Endothelial cell (in vitro differentiated cells): ENCODE measurements at places on chromosomes 12 and 14. TPM values are rescaled to one million over a fixed set of nuclear protein-coding genes. Genes with fewer than 3 reads are reported as not detected.
A peak's percentile ranks its signal among the peaks of the same experiment; 100 is the strongest.

DNA sequence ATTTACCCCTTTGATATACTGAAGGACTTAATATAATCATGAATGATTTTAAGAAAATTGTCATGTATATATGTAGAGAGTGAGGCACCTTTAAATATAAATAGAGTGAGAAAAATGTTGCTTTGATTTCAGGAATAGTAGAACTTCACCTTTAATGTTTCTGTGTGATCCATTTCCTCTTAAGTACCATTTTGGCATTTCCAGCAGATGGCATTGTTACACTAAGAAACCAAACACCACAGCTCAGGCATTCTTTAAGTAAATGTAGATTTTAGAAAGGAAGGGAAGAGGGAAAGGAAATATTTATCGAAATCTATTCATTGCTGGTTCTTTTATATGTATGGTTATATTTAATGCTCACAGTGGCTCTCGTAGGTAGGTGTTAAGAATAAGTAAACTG is 556.7 kb upstream of the FBXO33 start:
- peak; percentile 11 for DNase-seq

GRCh38 chr14:95191445-95192199 is 34.3 kb upstream of the DICER1 start:
- no peak for DNase-seq

The WSCD2 gene
- total RNA-seq = not detected

The SYCP3 gene
- total RNA-seq = not detected

- no peak for DNase-seq
Measured at GRCh38 chr12:41966916-41967315, 177.8 kb downstream of the GXYLT1 start.

GRCh38 chr12:110670161-110670701 is 18.7 kb downstream of the HVCN1 start:
- no peak for DNase-seq

The KLRB1 gene
- not detected for total RNA-seq

The E2F7 gene
- total RNA-seq = 6.2 TPM

GRCh38 chr12:12985817-12986408 is 14.2 kb downstream of the HEBP1 start:
- DNase-seq = peak; percentile 62

DNA sequence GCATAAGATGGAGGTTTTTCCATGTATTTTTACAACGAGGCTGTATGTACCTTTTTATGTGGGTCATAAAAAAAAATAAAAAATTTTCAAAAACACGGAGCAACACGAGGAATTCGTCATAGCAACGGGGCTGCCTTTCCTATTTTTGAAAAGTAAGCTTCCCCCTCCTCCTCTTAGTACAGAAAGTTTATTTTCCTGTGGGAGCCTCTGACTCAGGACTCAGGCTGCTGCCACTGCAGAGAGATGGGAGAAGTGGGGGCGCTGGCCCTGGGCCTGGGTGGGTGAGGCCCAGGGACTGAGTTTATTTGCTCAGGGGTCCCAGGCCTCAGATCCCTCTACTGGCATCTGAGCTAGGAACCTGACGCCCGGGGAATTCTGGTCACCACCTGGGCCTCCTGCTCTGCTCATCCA is 10.2 kb upstream of the CMKLR1 start:
- no peak for DNase-seq

GRCh38 chr14:97021001-97021400 is 223.8 kb downstream of the VRK1 start:
- DNase-seq = no peak

The KCNH3 gene
- total RNA-seq = 0.15 TPM

DNA sequence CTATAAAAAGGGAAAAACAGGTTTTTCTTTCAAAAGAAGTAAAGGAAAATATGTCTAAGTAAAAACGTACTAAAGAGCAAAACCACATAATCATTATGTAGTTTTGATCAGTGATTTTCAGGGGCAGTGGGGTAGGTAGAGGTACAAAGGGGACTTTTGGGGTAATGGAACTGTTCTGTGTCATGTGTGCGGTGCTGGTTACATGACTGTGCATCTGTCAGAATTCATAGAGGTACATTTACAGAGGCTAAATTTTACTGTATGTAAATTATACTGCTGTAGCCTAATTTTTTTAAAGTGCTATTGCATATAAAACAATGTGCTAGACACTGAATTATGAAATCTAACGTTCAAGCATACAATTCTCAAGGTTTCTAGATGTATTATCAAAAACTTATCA is 2.0 kb downstream of the ESR2 start:
- DNase-seq = no peak

GRCh38 chr12:47729233-47729632 is 3.9 kb upstream of the ENDOU start:
- no peak for DNase-seq

The MORN3 gene
- total RNA-seq = 1.2 TPM

DNA sequence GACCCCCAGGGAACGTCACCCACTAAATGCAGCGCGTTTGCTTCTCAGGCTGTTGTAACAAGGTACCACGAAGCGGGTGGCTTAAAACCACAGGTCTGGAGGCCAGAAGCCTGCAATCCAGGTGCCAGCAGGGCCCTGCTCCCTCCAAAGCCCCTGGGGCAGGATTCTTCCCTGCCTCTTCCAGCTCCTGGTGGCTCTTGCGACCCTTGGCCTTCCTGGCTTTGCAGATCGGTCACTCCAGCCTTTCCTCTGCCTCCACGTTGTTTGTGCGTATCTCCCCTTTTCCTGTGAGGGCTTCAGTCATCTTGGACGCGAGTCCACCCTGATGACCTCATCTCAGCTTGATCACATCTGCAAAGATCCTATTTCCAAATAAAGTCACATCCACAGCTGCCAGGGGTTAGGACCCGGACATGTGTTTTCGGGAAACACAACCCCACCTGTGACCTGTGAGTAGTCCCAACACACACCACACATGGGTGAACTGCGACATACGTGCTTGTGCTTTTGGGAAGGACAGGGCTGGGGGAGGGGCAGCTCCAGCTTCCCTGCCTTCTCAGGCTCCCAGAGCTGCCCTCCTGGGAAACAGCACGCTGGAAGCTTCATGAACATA is 114.5 kb upstream of the NCOR2 start:
- DNase-seq = no peak

The TMEM30B gene
- 0.15 TPM for total RNA-seq

- no peak for DNase-seq
Measured at GRCh38 chr12:108860443-108860842, 3.1 kb upstream of the SSH1 start.

- no peak for DNase-seq
Measured at GRCh38 chr14:72432748-72433147, 461.2 kb downstream of the DPF3 start.

The FLVCR2 gene
- total RNA-seq = 50.6 TPM

- no peak for DNase-seq
Measured at GRCh38 chr12:60539592-60539991, 943.8 kb downstream of the SLC16A7 start.

GRCh38 chr12:22190969-22191368 is 143.5 kb downstream of the ST8SIA1 start:
- DNase-seq = no peak

GRCh38 chr12:41970744-41971143 is 173.9 kb downstream of the GXYLT1 start:
- no peak for DNase-seq

DNA sequence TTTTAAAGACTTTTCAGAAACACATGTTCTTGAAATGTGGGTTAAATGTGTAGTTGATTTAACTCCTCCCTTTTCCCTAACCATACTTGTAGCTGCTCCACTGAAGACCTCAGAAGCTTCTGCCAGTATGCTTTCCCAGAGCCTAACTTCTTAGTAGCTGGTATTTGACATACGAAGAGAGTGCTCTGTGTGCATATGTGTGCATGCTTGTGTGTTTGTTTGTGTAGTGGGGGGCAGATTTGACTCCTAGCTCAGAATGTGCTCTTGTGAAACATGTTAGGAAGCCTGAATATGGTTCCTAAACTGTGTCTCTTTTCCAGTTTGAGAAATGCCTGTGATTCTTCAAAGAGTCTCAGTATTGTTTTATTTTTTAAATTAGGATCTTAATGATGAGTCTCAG is 420.4 kb downstream of the PCNX1 start:
- no peak for DNase-seq

DNA sequence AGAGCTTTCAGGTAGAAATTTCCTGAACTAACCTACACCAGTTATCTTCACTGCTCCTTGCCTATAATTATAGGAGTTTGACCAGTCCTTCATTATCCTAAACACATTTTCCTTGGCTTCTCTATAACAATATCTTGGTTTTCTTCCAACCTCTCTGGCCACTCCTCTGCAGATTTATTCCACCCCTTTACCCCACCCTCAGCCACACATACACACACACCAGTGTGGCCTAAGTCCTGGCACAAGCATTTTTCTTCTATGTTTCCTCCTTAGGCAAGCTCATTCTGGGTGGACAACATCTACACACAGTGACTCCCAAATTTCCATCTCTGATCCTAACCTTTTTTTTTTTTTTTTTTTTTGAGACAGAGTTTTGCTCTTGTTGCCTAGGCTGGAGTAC is 25.1 kb downstream of the CDK17 start:
- no peak for DNase-seq

GRCh38 chr12:53062011-53062961 is 12.4 kb downstream of the TNS2 start:
- DNase-seq = no peak

DNA sequence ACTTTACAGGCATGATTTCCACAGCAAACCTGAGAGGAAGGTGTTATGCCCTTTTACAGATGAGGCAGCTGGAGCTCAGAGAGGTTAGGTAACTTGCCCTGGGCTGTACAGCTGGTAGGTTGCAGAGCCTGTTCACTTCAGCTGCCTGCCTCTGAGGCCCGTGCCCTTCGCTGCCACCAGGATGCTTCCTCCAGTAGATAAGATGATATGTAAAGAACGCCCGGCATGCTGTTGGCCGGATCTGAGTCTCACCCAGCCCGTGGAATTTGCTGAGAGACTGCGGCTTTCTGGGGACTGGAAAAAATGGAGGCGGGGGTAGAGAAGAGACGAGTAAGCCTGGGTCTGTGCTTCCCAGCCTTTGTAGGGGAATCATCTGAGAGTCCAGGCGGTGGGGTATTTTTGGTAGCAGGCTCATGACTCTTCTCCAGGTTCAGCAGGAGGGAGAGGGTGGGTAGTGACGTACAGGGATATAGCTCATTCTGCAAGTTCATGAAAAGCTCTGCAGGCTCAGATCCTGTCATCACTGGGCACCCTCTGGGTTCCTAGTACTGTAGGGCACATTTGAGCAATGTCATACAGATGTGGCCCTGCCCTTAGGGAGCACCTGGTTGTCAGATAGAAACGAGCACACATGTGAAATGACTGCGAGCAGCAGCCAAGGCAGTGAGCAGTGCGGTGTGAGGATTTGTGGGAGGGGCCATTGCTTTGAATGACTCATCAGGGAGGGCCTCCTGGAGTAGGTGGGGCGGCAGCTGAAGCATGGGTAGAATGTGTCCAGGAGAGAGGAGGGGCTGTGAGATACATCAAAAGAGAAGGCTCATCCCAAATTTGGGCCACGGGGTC is 159.4 kb downstream of the TSPAN9 start:
- no peak for DNase-seq

GRCh38 chr12:133106253-133106652 is 23.8 kb downstream of the ZNF891 start:
- no peak for DNase-seq

- no peak for DNase-seq
Measured at GRCh38 chr12:70052931-70053497, 190.2 kb upstream of the CNOT2 start.

DNA sequence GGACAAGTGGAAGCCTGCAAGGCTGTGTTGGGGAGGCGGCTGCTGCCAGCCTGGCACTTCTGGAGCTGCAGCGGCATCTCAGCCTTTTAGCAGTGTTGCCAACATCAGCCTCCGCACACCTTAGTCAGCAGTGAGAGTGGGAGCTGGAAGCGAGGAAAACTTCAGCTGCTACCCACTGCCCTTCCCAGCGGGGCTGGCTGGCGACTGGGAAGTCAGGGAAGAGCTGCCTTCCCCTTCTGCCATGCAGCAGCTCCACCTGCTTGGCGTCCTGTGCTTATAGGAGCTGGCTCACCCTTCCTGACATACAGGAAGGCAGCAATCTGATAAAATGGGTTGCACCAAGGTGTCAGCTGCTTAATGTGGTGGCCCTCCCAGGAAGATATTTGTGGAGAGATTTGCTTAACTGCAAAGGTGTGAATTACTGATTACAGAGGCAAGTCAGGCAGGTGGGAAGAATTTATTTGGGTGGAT is 15.4 kb upstream of the PLEKHG3 start:
- no peak for DNase-seq

GRCh38 chr12:106282457-106283097 is 20.0 kb upstream of the TCP11L2 start:
- peak; percentile 48 for DNase-seq

- no peak for DNase-seq
Measured at GRCh38 chr12:3920351-3921150, 47.4 kb upstream of the PARP11 start.

The SMIM41 gene
- not detected for total RNA-seq

The AQP5 gene
- 0.26 TPM for total RNA-seq

DNA sequence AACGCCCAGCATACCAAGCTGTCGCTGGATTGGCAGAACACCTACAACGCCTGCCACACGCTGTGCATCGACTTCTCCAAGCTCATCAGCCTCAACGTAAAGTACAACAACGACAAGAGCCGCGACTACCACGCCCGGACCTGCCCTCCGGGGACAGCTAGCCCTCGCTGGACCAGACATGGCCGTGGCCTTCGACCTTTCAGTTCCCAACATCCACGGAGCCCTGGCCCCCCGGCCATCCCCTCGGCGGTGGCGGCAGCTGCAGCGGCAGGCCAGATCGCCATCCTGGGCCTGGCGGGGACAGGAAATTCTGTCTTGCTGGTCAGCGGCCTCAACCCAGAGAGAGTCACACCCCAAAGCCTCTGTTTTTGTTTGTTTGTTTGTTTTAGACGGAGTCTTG is 132.6 kb upstream of the FUT8 start:
- DNase-seq = no peak

DNA sequence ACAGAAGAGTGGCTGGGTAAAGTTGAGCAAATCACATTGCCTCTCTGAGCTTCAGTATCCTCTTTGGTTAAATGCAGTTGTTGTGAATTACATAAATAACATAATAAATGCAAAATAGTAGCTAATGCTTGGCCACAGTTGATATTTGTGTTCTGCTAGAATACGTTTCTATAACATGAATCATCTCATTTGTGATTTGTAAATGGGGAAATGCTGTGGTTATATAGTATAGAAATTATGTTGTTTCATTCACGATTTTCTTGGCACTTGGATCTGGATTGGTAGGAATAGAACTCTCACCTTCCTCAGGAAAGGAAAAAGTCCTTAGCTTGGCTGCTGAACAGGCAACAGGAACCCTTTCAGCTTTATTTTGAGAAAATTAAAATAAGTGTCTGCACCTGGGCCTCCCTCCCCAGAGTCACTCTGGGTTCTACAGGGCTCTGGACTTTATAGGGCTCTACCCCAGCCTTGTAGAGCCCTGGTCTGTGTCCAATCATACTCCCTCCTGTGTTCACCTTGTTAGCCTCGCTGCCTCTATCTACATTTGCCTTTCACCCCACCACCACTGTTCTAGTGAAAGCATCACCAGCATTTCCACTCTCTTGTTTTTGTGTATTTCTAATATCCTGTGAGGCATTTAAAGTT is 107.7 kb upstream of the BCAT1 start:
- no peak for DNase-seq

The NEUROD4 gene
- total RNA-seq = not detected

GRCh38 chr12:101939856-101940265 is 62.5 kb downstream of the DRAM1 start:
- DNase-seq = peak; percentile 59

- DNase-seq = no peak
Measured at GRCh38 chr14:61774861-61775260, 12.6 kb downstream of the SNAPC1 start.

- DNase-seq = peak; percentile 7
Measured at GRCh38 chr12:46675736-46676135, 150.1 kb downstream of the SLC38A4 start.

GRCh38 chr12:16984484-16984883 is 378.5 kb upstream of the LMO3 start:
- DNase-seq = no peak
